ENCODE measurements at places on chromosomes 7 and 10.
A peak's percentile ranks its signal among the peaks of the same experiment; 100 is the strongest.

DNA sequence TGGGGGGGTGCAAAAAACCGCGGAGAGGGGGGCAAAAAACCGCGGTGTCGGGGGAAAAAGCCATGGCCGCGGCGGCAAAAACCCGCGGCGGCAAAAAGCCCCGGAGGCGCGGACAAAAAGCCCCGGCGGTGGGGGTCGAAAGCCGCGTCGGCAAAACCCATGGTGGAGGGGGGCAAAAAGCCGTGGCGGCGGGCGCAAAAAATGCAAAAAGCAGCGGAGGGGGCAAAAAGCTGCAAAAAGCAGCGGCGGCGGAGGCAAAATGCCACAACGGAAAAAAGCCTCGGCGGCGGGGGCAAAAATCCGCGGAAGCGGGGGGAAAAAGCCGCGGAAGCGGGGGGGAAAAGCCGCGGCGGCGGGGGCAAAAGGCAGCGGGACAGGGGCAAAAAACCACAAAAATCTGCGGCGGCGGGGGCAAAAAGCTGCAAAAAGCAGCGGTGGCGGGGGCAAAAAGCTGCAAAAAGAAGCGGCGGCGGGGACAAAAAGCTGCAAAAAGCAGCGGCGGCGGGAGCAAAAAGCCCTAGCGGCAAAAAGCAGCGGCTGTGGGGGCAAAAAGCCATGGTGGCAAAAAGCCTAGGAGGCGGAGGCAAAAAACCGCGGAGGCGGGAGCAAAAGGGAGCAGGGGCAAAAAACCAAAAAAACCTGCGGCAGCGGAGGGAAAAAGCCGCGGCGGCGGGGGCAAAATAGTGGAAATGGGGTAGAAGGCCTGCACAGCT is 418.9 kb downstream of the ZNF716 start:
- no peak for DNase-seq

DNA sequence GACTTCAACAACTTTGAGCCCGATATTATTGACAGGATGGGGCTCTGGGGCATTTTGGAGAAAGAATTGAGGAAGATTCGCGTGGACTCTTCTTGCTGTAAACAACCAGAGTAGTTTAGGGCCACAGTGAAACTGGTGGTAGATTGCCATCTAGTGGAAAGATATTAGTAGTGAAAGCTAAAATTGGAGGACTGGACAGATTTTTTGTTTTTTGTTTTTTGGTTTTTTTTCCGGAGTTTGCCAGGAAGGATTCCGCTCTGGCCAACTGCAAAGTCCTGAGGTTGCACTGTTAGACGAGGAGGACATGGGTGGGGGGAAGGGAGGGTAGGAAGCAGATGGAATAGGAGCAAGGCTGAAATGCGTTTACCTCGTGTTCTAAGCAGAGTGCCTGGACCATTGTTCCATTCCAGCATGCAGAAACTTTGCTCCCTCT is 11.7 kb downstream of the NOBOX start:
- DNase-seq, result no peak

GRCh38 chr7:124440081-124440480 is 325.5 kb downstream of the GPR37 start:
- no peak for DNase-seq

DNA sequence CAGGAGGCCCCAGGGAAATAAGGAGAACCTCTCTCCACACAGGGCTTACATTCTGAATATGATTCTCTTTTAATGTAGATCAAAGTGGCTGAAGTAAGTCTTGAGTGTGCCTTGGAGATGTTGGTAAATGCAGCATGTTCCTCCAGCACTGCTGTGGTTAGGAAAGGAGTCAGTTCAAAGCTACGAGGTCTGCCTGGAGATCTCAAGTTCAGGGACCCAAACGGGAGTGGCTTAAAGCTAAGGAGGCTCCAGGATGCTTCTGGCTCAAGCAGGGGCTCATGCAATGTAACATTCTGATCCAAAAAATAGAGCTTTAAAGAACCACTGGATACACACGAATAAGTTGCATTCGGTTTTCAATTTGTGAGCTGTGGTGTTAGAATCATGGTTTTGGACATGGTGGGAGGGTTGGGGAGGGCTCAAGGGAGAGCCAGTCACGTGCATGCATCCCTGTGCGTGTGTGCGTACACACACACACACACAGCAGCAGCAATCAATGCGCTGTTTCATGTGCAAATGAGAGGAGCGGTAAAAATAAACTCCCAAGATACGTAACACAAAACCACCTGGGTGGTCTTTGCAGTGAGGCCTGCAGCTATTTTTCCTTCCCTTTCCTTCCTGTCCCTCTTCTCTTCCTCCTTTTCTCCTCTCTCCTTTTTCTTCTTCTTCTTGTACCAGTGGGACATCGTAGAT is 70.5 kb downstream of the AOAH start:
- no peak for DNase-seq

- no peak for DNase-seq
Observed at GRCh38 chr10:84924131-84924530, 595.7 kb downstream of the CCSER2 start.

DNA sequence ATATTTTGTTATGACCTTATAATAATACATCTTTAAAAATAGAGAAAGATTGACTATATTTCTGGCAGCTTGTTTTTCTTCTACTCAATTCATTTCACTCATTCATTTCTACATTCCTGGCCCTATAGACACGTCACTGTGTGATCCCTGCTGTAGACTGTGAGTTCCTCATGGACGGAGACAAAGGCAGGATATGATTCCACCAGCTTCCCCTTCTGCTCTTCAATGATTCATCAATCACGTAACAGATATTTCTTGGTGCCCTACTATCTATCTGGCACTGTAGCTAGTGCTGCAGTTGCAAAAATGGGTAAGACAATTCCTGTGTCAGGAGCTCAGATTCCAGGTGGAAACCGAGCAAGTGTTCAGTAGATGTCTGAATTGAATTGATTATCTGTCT is 415.0 kb downstream of the SFMBT2 start:
- DNase-seq, result no peak

- no peak for DNase-seq
Observed at GRCh38 chr7:97499204-97499603, 232.7 kb upstream of the TAC1 start.

DNA sequence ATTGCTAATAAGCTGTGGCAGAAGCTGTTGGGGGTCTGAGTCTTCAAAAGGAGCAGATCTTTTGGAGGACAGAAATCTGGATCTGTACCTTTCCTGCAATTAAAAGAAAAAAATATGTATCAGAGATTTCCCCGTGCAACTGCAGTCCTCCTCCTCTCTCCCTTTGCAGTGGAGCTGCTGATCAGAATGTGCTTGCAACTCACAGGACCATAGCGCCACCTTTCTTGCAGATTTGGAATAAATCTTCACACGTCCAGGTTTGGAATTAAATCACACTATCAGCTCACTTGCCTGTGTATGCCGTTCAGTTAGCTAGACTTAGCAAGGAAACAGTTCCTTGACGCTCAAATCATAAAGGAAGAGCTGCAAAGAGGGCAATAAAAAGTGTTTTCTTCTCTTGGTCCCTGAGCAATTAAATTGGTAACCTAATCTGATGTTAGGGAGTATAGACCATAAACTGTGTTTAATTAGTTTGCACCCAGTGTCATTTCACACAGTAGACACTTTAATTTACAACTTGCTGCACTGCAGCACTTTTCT is 77.4 kb downstream of the PON1 start:
- peak; percentile 22 for DNase-seq

GRCh38 chr7:3218411-3219225 is 82.4 kb upstream of the SDK1 start:
- DNase-seq, result no peak

DNA sequence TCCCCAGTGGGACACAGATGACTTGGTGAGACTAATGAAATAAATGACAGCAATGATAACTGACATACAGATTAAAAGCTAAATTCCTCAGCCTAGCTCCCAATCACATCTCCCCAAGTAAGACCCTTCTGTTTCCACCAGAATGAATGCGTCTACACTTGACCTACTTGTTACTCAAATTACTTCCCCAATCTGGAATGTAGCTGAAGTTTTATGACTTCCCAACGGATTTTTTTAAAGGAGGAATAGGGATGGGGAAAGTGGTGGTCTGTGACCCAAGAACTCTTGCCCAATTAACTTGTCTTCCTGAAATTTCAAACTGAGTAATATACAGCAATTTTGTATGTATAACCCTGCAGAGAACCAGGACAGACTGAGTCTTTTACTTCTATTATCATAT is 9.1 kb downstream of the H2AZ2 start:
- DNase-seq, result no peak

GRCh38 chr10:79069325-79070080 is 737 bp downstream of the ZMIZ1 start:
- peak; percentile 21 for DNase-seq

- DNase-seq, result no peak
Observed at GRCh38 chr10:77590344-77591237, 47.0 kb downstream of the KCNMA1 start.

DNA sequence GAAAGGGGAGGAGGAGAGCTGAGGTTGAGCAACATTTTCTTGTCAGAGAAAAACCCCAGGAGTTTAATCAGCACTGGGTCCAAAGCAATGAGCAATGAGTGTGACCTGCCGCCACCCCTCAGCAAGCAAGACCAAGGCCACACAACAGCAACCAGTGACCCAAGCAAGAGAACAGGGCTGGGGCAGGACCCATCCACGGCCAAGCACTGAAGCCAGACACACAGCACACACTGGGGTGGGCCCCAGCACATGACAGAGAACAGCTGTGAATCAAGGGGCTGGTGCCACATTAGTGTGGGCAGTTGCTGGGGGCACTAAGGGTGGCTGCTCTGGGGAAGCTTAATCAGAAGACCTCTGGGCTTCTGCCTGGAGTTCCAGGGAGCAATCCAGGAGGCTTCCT is 16.2 kb downstream of the TMEM72 start:
- DNase-seq, result no peak

GRCh38 chr10:128384831-128385230 is 258.6 kb upstream of the MKI67 start:
- no peak for DNase-seq

- DNase-seq, result no peak
Observed at GRCh38 chr7:21338728-21339164, 89.1 kb upstream of the SP4 start.

All from NCI-H510A (cell line).